ENCODE measurements at places on chromosomes 4 and X. TPM values are rescaled to one million over a fixed set of nuclear protein-coding genes. Genes with fewer than 3 reads are reported as not detected.

LNX1 gene
- 1.0 TPM for total RNA-seq

ADH6 gene
- total RNA-seq = not detected

HSFX4 gene
- total RNA-seq = not detected

NRK gene
- 16.9 TPM for total RNA-seq

HERC6 gene
- 6.6 TPM for total RNA-seq

HMGB3 gene
- total RNA-seq = 18.0 TPM

DMD gene
- 8.9 TPM for total RNA-seq

EFHC2 gene
- 1.2 TPM for total RNA-seq

NPY2R gene
- not detected for total RNA-seq

RGN gene
- 2.0 TPM for total RNA-seq

ACOX3 gene
- total RNA-seq = 32.6 TPM

TIGD4 gene
- total RNA-seq = 0.24 TPM

COL4A6 gene
- 16.4 TPM for total RNA-seq

GPR119 gene
- total RNA-seq = not detected

ZNF630 gene
- total RNA-seq = 0.78 TPM

FANCB gene
- 2.2 TPM for total RNA-seq

TAF7L gene
- total RNA-seq = 0.16 TPM

SUPT20HL1 gene
- not detected for total RNA-seq

NXF2 gene
- total RNA-seq = not detected

SPANXA1 gene
- not detected for total RNA-seq

HEPH gene
- total RNA-seq = 8.5 TPM

SNCA gene
- total RNA-seq = 21.2 TPM

EDA2R gene
- 4.0 TPM for total RNA-seq

CFP gene
- 0.56 TPM for total RNA-seq

RAB41 gene
- total RNA-seq = not detected

ARHGAP4 gene
- 6.7 TPM for total RNA-seq

SMIM10 gene
- 11.3 TPM for total RNA-seq

NSUN7 gene
- total RNA-seq = 0.32 TPM

DOK7 gene
- total RNA-seq = 0.13 TPM

MAGEA9B gene
- total RNA-seq = not detected

CT45A10 gene
- total RNA-seq = not detected
